ENCODE measurements at places on chromosomes 7 and 10. TPM values are rescaled to one million over a fixed set of nuclear protein-coding genes. Genes with fewer than 3 reads are reported as not detected.
A peak's percentile ranks its signal among the peaks of the same experiment; 100 is the strongest.

DNA sequence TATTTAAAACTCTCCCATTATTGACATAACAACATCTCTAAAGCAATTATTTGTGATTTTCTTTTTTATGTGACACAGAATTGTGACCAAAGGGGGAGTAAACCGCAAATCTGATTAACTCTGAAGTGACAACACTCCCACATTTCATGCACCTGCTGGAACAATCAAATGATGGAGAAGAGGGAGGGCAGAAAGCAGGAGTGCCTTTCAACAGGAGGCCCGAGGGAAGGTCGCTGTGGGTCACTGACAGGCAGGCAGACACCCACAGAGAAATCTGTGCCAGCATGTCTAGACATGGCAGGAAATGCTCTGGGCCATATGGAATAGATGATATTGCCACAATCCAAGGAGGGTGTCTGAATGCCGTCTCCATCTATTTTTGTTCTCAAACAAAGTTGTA lies 247.3 kb downstream of the DOCK4 start:
- H3K27ac ChIP-seq, result no peak overlapping the region
- H3K27me3 ChIP-seq, result no peaks in the 10 kb centered on the region
- no peaks in the 10 kb centered on the region for H3K36me3 ChIP-seq
- H3K4me3 ChIP-seq, result no peak overlapping the region

The CDK14 gene
- total RNA-seq, result 16.3 TPM

- H3K4me1 ChIP-seq, result no peaks in the 10 kb centered on the region
- DNase-seq, result no peak
- no peak overlapping the region for H3K27ac ChIP-seq
- no peaks in the 10 kb centered on the region for H3K27me3 ChIP-seq
- no peaks in the 10 kb centered on the region for H3K36me3 ChIP-seq
- H3K4me3 ChIP-seq, result no peak overlapping the region
Measured at GRCh38 chr7:117077658-117078057, 124.4 kb downstream of the ST7 start.

The PRKAR1B gene
- 3.7 TPM for total RNA-seq

The CFAP58 gene
- 0.16 TPM for total RNA-seq

DNA sequence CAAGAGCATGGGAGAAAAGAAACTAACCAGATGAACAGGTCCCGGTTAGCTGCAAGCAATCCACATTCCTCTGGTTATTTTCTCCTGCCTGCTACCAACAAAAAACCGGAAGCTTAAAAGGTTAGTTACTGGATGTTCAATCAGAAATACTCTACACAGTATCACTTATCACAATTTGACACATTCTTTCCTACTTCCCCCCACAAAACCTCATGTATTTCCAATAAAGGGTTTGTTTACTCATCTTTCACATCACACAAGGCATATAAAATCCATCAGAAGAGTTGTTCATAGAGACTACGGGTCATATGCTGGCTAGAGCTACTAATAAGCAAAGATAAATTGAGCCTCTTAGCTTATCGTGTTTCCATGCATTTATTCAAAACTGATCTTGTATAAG lies 4.8 kb downstream of the SLC25A28 start:
- H3K27ac ChIP-seq, result no peak overlapping the region
- H3K4me1 ChIP-seq, result no peaks in the 10 kb centered on the region
- H3K36me3 ChIP-seq, result peaks cover 6% of the 10 kb centered on the region
- DNase-seq, result no peak

The ACTR1A gene
- total RNA-seq, result 110 TPM

- no peak overlapping the region for H3K4me3 ChIP-seq
- peak overlapping the region; percentile 13 for H3K27ac ChIP-seq
- H3K4me1 ChIP-seq, result peaks cover 2% of the 10 kb centered on the region
- no peaks in the 10 kb centered on the region for H3K36me3 ChIP-seq
- no peaks in the 10 kb centered on the region for H3K27me3 ChIP-seq
Measured at GRCh38 chr10:75208181-75208580, 2.4 kb upstream of the VDAC2 start.

The NKX1-2 gene
- 0.33 TPM for total RNA-seq

The RELN gene
- 3.0 TPM for total RNA-seq

DNA sequence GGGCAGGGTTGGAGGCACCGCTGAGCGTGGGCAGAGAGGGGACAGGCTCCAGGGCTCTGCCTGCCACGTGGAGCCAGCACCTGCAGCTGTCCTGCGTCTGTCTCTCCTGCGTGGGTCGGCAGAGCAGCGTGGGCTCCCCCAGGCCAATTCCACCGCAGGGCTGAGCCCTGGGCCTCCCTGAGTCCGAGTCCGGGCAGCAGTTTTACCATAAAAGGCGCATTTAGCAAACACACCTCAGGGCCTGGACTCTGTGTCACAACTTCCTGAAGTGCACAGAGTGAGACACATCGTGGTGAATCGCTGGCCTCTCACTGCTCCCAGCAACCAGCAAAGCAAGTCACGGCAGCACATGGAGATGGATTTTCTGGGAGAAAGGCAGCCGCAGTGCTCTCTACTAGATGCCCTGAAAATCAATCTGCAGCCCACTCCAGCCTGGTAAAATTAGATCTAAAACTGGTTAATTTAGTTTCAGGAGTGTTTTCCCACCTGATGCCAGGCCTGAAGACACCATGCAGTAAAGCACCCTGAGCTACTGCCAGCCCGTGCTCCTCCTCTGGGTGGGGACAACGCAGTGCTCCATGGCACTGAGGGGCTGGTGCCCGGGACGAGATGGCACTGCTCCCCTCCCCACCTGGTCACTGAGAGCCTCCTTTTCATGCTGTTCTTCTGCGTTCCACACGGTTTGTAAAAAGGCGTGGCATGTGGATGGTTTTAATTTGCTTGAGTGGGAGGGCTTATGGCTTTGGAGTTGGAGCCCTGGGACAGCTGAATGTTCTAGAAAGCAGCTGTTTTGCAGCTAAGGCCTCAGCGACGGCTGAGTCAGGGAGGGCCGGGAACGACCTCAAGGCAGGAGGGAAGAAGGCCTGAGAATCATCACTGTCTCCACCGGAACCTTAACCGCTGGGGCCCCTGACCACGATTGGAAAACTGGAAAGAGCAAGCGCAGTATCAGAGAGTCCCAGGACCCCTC lies 336.9 kb downstream of the ADARB2 start:
- no peak for DNase-seq
- H3K4me1 ChIP-seq, result no peaks in the 10 kb centered on the region
- no peak overlapping the region for H3K27ac ChIP-seq
- H3K36me3 ChIP-seq, result no peaks in the 10 kb centered on the region

The EGR2 gene
- total RNA-seq, result 0.32 TPM

The LIPK gene
- 3.2 TPM for total RNA-seq

The ZNF485 gene
- total RNA-seq, result 4.5 TPM

The CUBN gene
- 1.6 TPM for total RNA-seq

DNA sequence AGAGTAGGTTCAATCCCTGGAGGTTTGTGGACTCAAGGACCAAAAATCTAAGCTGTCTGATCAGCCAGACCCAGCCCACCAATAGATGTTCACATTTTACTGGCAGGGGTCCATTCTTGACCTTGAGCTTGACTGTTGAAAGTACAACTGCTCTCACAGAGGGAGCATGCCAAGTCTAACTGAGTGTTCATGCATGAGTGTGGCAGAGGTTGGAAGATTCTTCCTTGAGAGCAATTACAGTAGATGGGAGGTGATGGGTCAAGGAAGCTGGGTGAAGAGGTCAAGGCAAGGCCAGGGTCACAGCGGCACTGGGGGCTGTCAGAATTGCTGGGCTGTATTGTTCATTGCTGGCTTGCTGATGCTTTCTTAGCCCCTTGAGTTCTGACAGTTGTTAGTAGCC lies 202.8 kb upstream of the SVIL start:
- no peak for DNase-seq
- H3K36me3 ChIP-seq, result no peaks in the 10 kb centered on the region
- no peak overlapping the region for H3K4me3 ChIP-seq
- H3K4me1 ChIP-seq, result peaks cover 3% of the 10 kb centered on the region

The BMPR1A gene
- total RNA-seq, result 57.4 TPM

The AASS gene
- total RNA-seq, result 60.6 TPM

The CALHM1 gene
- not detected for total RNA-seq

DNA sequence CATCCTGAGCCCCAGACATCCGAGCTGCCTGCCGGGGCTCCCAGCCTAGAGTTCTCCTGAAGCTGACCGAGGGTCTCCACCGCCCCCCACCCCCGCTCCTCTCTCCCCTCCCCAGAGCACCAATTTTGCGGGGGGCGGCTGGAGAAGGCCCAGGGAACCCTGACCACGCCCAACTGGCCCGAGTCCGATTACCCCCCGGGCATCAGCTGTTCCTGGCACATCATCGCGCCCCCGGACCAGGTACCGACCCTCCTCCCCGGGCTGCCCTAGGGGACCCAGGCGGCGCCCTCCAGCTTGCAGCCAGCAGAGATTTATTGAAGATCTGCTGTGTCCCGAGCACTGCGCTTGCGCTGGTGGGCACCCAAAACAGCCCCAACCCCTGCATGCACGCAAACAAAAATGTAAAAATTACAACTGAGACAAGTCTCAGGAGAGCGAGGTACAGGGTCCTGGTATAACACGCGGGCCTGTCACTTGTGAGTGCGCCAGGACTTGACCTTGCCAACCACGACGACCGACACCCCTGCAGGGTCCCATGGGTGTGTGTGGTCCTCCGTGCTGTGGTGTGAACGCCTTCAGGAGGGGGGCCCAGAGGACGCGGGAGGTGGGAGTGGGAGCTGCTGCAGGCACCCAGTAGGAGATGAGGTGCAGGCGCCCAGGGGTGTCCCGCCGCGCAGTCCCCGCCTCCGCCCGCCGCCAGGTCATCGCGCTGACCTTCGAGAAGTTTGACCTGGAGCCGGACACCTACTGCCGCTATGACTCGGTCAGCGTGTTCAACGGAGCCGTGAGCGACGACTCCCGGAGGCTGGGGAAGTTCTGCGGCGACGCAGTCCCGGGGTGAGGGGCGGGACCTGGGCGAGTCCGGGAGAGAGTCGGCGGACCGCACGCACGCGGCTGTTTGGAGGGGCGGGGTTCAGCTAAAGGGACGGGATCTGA lies 3.1 kb downstream of the PCOLCE start:
- no peaks in the 10 kb centered on the region for H3K36me3 ChIP-seq
- no peaks in the 10 kb centered on the region for H3K27me3 ChIP-seq
- H3K4me1 ChIP-seq, result no peaks in the 10 kb centered on the region
- peak overlapping the region; percentile 63 for H3K4me3 ChIP-seq
- peak overlapping the region; percentile 82 for H3K27ac ChIP-seq
- no peak for DNase-seq

DNA sequence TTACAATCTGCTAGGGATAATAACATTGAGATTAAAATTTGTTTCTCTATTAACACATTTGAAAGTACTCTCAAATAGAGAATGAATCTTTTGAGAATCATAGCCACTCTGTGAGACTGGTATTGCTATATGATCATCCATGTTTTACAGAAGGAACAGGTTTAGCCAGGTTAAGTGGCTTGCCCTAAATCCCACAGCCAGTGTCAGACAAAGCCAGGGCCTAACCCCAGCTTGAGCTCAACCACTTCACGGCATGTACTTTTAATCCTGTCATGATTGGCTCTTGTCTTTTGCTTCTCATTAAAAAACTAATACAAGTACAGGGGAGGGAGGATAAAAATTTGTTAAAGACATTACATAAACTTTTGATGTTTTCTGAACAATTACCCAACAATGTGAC lies 3.8 kb upstream of the ZNRF2 start:
- H3K4me1 ChIP-seq, result no peaks in the 10 kb centered on the region
- H3K4me3 ChIP-seq, result no peak overlapping the region
- no peak overlapping the region for H3K27ac ChIP-seq
- no peak for DNase-seq

- no peaks in the 10 kb centered on the region for H3K36me3 ChIP-seq
- no peak for DNase-seq
- no peaks in the 10 kb centered on the region for H3K27me3 ChIP-seq
- H3K27ac ChIP-seq, result no peak overlapping the region
Measured at GRCh38 chr10:100479037-100479436, 16.2 kb downstream of the WNT8B start.

The RARRES2 gene
- total RNA-seq, result 156 TPM

GRCh38 chr10:91444211-91445182 lies 34.4 kb downstream of the HECTD2 start:
- no peaks in the 10 kb centered on the region for H3K36me3 ChIP-seq
- H3K4me1 ChIP-seq, result no peaks in the 10 kb centered on the region
- no peak overlapping the region for H3K27ac ChIP-seq
- no peaks in the 10 kb centered on the region for H3K27me3 ChIP-seq
- H3K4me3 ChIP-seq, result no peak overlapping the region
- DNase-seq, result no peak

The PILRA gene
- total RNA-seq, result 9.9 TPM

GRCh38 chr7:37665352-37666022 lies 18.1 kb upstream of the GPR141 start:
- DNase-seq, result no peak
- no peaks in the 10 kb centered on the region for H3K27me3 ChIP-seq
- no peak overlapping the region for H3K4me3 ChIP-seq
- H3K36me3 ChIP-seq, result no peaks in the 10 kb centered on the region

DNA sequence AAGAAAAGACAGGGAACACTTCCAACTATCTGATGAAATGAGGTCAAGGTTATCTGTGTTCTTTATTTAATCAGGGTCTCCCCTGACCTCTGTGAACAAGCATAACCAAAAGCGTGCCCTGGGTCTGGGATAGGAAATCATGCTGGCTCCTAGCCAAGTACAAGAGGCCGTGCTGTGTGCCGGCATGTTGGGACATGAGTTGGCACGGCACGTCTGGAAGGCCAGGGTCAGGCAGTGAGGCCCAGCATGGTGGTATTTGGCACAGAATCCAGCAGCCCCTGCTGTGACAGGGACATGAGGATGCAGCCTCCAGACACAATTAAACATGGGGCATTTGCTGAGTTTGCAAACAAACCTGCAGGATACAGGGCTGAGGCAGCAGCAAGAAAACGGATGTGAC lies 320.4 kb downstream of the PLXNA4 start:
- H3K27me3 ChIP-seq, result no peaks in the 10 kb centered on the region
- no peak overlapping the region for H3K27ac ChIP-seq
- H3K4me1 ChIP-seq, result no peaks in the 10 kb centered on the region
- no peak overlapping the region for H3K4me3 ChIP-seq

GRCh38 chr10:100508691-100509150 lies 10.9 kb downstream of the SEC31B start:
- no peak overlapping the region for H3K27ac ChIP-seq
- H3K36me3 ChIP-seq, result no peaks in the 10 kb centered on the region
- H3K4me1 ChIP-seq, result no peaks in the 10 kb centered on the region
- no peak for DNase-seq
- no peaks in the 10 kb centered on the region for H3K27me3 ChIP-seq

- peaks cover 28% of the 10 kb centered on the region for H3K4me1 ChIP-seq
- H3K27ac ChIP-seq, result peak overlapping the region; percentile 45
- H3K4me3 ChIP-seq, result peak overlapping the region; percentile 91
Measured at GRCh38 chr10:124416733-124417132, 2.0 kb downstream of the OAT start.

- no peak for DNase-seq
- no peaks in the 10 kb centered on the region for H3K36me3 ChIP-seq
- H3K4me1 ChIP-seq, result no peaks in the 10 kb centered on the region
- no peak overlapping the region for H3K27ac ChIP-seq
- no peaks in the 10 kb centered on the region for H3K27me3 ChIP-seq
- H3K4me3 ChIP-seq, result no peak overlapping the region
Measured at GRCh38 chr7:23093111-23093510, 12.5 kb upstream of the KLHL7 start.

- H3K4me3 ChIP-seq, result no peak overlapping the region
- no peaks in the 10 kb centered on the region for H3K27me3 ChIP-seq
- H3K4me1 ChIP-seq, result no peaks in the 10 kb centered on the region
- peak; percentile 62 for DNase-seq
- H3K27ac ChIP-seq, result peak overlapping the region; percentile 85
Measured at GRCh38 chr7:48084727-48085432, 4.2 kb upstream of the UPP1 start.

The CADPS2 gene
- 67.5 TPM for total RNA-seq
